Right cardiac atrium (tissue), 5 donors: ENCODE measurements at places on chromosomes 3 and 15.

DNA sequence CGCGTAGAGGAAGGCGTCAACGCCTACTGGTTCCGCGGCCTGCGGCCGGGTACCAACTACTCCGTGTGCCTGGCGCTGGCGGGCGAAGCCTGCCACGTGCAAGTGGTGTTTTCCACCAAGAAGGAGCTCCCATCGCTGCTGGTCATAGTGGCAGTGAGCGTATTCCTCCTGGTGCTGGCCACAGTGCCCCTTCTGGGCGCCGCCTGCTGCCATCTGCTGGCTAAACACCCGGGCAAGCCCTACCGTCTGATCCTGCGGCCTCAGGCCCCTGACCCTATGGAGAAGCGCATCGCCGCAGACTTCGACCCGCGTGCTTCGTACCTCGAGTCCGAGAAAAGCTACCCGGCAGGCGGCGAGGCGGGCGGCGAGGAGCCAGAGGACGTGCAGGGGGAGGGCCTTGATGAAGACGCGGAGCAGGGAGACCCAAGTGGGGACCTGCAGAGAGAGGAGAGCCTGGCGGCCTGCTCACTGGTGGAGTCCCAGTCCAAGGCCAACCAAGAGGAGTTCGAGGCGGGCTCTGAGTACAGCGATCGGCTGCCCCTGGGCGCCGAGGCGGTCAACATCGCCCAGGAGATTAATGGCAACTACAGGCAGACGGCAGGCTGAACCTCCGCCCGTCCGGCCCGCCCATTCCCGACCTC is 4.1 kb downstream of the ISLR2 start:
- peak; percentile 79 for DNase-seq

- peak; percentile 73 for DNase-seq
Observed at GRCh38 chr3:71069797-71070196, 513.7 kb downstream of the FOXP1 start.

- no peak for DNase-seq
Observed at GRCh38 chr15:99956022-99956775, 223.0 kb upstream of the LYSMD4 start.

- DNase-seq = no peak
Observed at GRCh38 chr3:152209776-152210175, 59.0 kb upstream of the MBNL1 start.

DNA sequence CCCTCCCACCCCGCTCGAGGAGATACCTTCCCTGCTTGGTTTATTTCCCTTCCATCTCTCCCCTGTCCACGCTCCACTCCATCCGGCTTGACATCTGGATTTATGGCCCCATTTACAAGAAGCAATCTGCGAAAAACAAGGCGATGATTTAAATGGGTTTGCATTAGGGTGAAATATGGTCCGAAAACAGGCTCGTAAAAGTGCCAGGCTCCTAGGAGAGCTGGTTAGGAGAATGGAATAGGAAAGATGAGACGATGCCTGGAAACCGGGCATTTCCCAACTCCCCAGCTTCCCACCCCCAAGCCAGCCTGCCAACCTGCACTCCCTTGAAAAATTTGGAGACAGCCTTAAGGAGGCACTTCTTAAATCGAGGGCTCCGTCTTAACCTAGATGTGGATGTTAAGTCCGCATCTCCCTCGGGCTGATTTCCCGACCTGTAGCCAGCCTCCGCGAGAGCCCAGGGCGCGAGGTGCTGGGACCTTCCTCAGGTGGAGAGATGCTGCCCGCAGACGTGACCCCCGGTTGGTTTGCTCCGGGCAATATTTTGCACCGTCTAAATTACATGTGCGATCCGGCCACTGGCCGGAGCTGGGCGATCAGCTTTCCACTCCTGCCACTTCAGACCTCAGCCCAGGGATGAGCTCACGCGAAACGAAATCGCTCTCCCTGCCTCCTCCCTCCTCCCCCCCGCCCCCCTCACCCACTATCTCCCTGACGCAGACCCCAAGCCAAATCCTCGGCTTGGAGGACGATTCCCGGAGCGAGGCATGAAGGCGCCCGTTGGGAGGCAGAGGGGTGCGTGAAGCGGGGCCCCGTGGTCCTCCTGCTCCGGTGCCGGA is 1.3 kb downstream of the GRM7 start:
- DNase-seq = no peak

GRCh38 chr15:40787344-40787841 is 17.6 kb downstream of the C15orf62 start:
- no peak for DNase-seq
